Astrocyte (in vitro differentiated cells and primary cell): ENCODE measurements at places on chromosomes 2 and 18. TPM values are rescaled to one million over a fixed set of nuclear protein-coding genes. Genes with fewer than 3 reads are reported as not detected.
A peak's percentile ranks its signal among the peaks of the same experiment; 100 is the strongest.

GRCh38 chr2:113266431-113266830, 12.3 kb downstream of the PAX8 start:
- peaks cover 46% of the 10 kb centered on the region for H3K27me3 ChIP-seq
- no peak for DNase-seq
- no peak overlapping the region for H3K27ac ChIP-seq
- no peak overlapping the region for H3K4me3 ChIP-seq
- H3K36me3 ChIP-seq, result no peaks in the 10 kb centered on the region

- H3K4me3 ChIP-seq, result peak overlapping the region; percentile 30
- H3K27me3 ChIP-seq, result no peaks in the 10 kb centered on the region
- peaks cover 22% of the 10 kb centered on the region for H3K4me1 ChIP-seq
- peaks cover 16% of the 10 kb centered on the region for H3K36me3 ChIP-seq
- H3K27ac ChIP-seq, result no peak overlapping the region
Observed at GRCh38 chr2:30149513-30149912, 2.7 kb downstream of the YPEL5 start.

DNA sequence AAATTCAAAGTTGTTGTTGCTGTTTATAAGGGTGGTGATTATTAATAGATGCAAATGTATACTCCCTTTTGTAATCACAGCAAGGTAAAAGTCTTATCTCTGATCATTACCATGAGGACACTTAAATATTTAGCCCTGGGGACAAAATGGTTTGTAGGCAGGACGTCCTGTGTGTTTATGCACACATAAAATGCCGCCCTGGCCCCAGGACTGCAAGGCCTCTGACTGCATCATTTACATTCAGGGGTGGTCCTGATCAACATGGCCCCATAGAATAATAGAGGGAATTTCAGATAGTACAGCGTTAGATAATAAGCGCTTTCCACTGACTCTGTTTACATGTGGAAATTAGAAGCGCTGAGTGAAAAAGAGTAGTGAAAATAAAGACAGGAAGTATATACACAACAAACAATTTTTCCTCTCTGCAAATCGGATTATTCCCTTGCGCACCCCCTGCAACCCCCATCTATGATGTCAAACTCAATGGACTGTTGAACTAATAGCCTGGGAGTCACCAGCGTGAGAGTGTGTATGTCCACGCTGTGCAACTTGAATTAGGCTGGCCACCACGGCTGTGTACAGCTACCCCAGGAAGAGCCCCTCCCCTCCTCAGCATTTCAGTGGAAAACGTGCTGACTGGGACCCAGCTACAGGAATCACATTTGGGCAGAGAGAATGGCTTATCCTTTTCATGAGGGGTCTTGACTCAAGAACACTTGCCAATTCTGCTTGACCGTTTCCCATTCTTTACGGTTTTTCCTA, 291.5 kb downstream of the SOX11 start:
- no peaks in the 10 kb centered on the region for H3K4me1 ChIP-seq
- H3K27me3 ChIP-seq, result no peaks in the 10 kb centered on the region
- no peak overlapping the region for H3K4me3 ChIP-seq
- no peaks in the 10 kb centered on the region for H3K36me3 ChIP-seq

DNA sequence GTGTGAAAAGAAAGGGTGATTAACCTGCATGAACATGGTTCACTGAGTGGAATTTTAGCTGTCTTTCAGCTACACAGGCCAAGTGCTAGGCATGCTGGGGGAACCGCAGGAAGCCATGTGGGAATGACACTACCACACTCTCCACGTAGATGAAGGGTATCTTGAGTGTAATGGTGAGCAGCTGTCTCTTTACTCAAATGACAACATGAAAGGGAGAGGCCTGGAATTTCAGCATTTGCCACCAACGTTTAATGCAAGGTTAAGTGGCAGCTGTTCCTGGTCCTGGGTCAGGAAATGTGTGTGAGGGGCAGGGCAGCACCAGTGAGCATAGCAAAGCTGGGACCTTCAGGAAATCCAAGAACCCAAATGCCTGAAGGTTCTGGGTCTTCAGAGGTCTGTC, 588.4 kb downstream of the SLC4A3 start:
- no peaks in the 10 kb centered on the region for H3K4me1 ChIP-seq
- H3K36me3 ChIP-seq, result no peaks in the 10 kb centered on the region
- H3K27ac ChIP-seq, result no peak overlapping the region
- no peak for DNase-seq
- no peak overlapping the region for H3K4me3 ChIP-seq
- H3K27me3 ChIP-seq, result no peaks in the 10 kb centered on the region

- no peak for DNase-seq
- no peak overlapping the region for H3K27ac ChIP-seq
- H3K36me3 ChIP-seq, result peaks cover 15% of the 10 kb centered on the region
- no peaks in the 10 kb centered on the region for H3K27me3 ChIP-seq
Observed at GRCh38 chr18:42068030-42068429, 113.0 kb downstream of the PIK3C3 start.

DNA sequence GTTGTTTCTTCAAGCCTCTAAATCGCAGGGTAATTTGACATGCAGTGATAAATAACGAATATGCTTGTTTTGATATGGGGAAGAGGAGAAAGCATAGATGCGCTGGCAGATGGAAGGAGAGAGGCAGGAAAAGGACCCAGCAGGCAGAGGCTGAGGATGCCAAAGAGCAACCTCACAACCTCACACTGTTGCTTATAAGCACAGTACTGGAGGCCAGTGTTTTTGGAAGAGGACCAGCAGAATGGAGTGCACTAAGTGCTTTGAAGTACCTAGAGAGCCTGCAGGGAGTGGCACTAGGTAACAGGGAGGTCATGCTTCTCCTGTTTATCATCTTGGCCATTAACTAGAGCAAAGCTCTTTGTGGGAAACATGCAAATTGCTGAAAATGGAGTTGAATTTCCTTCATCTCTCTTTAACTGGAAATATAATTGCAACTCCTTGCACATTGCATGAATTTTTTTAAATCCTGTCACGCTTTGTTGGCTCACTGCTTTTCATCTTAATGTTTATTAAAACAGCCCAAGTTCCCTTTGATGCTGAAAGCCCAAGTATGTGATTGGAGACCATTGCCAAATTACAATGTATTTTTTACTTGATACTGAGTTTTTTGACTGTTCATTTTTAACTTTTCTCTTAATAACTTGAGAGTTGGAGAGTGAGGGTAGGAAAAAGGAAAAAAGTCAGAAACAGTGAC, 236.4 kb downstream of the LRRTM1 start:
- H3K4me1 ChIP-seq, result no peaks in the 10 kb centered on the region
- H3K27ac ChIP-seq, result no peak overlapping the region
- no peaks in the 10 kb centered on the region for H3K36me3 ChIP-seq
- no peaks in the 10 kb centered on the region for H3K27me3 ChIP-seq
- no peak overlapping the region for H3K4me3 ChIP-seq
- no peak for DNase-seq

GRCh38 chr2:65527451-65528240, 95.2 kb upstream of the SPRED2 start:
- H3K4me1 ChIP-seq, result peaks cover 8% of the 10 kb centered on the region
- no peak for DNase-seq
- no peaks in the 10 kb centered on the region for H3K27me3 ChIP-seq

DNA sequence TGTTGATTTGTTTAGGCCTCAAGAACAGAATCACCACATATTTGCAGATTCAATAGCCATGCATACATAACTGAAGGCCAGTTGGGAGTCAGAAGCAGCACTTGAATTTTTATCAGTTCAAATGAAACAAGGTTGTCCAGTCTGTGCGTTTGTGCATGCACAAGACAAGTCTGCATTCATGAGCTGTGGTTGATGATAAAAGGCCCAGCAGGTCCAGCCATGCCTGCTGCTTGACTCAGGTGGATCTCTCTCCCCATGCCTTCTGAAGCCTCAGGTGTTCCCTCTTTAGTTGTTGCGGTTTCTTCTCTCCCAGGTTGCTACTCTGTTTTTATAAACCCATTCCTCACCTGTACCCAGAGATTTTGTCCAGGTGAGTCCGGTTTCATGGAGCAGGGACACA, 124.5 kb downstream of the CCDC102B start:
- no peak overlapping the region for H3K4me3 ChIP-seq
- H3K4me1 ChIP-seq, result no peaks in the 10 kb centered on the region

GRCh38 chr18:9488538-9488937, 13.2 kb downstream of the RALBP1 start:
- H3K27ac ChIP-seq, result no peak overlapping the region
- H3K27me3 ChIP-seq, result no peaks in the 10 kb centered on the region
- H3K36me3 ChIP-seq, result no peaks in the 10 kb centered on the region
- DNase-seq, result no peak
- H3K4me3 ChIP-seq, result no peak overlapping the region

The STEAP3 gene
- 38.8 and 43.1 TPM in 2 replicates for total RNA-seq

The RPIA gene
- 11.4 and 13.3 TPM in 2 replicates for total RNA-seq

The EFHD1 gene
- total RNA-seq, result 15.7 and 18.8 TPM in 2 replicates

The GDF7 gene
- 0.91 and 1.9 TPM in 2 replicates for total RNA-seq

The RAMP1 gene
- 9.1 and 13.7 TPM in 2 replicates for total RNA-seq

The PJVK gene
- 2.4 and 3.4 TPM in 2 replicates for total RNA-seq
